H7 (cell line): ENCODE measurements at places on chromosomes 12 and 14. TPM values are rescaled to one million over a fixed set of nuclear protein-coding genes. Genes with fewer than 3 reads are reported as not detected.

- no peak for DNase-seq
Observed at GRCh38 chr14:96509457-96510090, 7.4 kb downstream of the PAPOLA start.

DNA sequence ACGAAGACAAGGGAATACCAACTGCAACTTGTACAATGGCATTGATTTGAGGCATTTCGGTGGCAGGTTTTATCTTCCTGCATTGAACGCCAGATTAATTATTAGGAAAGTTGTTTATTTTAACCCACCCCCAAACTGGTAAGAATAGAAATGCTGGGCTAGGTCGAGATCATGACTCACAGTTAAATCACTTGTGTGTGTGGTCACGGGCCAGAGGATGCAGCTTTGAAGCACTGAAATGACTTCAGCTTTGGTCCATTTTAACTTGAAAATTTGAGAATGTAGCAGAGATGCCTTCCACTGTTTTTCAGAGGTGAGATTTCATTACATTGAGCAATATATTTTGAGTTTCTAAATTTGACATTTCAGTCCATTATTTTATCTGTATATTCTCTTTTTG, 23.6 kb upstream of the KCNH3 start:
- no peak for DNase-seq

DNA sequence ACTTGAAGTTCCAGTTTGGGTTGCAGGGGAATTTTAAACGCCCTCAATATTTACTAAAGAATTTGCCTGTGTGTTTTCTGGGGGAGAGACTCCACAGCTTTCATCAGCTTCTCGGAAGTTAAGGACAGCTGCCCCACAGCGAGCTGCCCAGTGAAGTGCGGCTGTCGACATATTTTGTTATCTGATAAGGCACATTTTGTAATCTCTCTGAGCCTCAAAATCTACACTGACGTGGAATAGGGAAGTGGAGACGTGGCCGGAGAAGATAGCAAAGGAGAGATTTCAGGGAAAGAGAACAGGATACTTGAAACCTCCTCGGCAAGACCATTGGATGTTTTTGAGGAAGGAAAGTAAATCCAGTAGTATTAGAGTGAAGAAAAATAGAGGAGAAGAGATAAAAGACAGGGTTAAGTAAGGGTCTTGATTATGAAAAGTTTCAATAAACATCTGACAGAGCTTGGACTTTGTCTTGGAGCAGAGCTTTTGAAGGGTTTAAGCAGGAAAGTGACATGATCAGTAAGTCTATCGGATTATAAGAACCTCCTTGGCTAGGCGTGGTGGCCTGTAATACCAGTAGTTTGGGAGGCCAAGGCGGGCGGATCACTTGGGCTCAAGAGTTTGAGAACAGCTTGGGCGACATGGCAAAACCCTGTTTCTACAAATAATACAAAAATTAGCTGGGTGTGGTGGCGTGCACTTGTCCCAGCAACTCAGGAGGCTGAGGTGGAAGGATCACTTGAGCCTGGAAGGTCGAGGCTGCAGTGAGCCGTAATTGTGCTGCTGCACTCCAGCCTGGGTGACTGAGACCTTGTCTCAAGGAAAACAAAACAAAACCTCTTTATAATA, 1.1 kb downstream of the POLR3B start:
- no peak for DNase-seq

DNA sequence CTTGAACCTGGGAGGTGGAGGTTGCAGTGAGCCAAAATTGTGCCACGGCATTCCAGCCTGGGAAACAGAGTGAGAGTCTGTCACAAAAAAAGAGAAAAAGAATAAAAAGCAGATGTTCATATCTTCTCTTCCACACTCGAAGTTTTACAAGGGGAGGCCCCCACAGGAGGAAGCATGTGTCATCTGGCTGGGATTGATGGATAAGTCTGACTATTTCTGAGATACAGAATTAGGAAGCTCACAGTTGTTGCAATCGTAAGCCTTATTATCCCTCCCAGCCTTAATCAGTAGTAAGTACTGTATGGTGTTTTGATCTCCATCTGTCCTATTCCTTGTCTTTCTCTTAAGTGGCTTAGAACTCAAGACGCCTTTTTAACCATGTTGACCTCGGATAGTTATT, 31.9 kb upstream of the RASSF8 start:
- no peak for DNase-seq

- DNase-seq, result no peak
Observed at GRCh38 chr14:33349871-33350270, 411.2 kb downstream of the NPAS3 start.

- no peak for DNase-seq
Observed at GRCh38 chr12:72464471-72464870, 192.3 kb downstream of the TRHDE start.

DNA sequence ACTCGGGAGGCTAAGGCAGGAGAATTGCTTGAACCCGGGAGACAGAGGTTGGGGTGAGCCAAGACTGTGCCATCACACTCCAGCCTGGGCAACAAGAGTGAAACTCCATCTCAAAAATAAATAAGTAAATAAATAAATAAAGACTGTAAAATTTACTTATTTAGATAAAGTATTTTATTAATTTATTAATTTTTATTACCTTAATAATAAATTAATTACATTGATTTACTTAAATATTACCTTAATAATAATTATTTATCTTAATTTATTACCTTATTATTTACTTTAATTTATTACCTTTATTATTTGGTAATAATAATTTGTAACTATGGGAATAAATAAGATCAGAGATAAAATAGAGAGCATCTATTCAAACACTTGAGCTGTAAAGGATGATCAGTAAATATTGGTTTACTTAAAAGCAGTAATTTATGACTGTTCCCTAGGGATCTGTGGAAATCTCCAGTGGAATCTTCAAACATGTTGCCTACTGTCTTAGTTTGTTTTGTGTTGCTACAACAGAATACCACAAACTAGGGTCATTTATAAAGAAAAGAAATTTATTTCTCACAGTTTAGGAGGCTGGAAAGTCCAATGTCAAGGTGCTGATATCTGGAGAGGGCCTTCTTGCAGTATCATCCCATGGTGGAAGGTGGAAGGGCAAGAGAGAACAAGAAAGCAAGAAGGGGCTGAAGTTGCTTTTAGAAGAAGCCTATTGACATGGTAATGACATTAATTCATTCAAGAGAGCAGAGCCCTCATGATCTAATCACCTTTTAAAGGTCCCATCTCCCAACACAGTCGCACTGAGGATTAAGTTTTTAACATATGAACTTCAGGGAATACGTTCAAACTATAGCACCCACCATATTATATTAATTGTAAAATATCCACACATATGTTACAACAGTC, 37.1 kb downstream of the SOCS2 start:
- no peak for DNase-seq

HOXC12 gene
- total RNA-seq, result not detected in 2 replicates
